Stimulated activated CD4-positive, alpha-beta T cell treated with anti-CD3 and anti-CD28 coated beads, Interleukin-1b, Interleukin-23, amount 100 ng/mL, for 4 hours (primary cell): ENCODE measurements at places on chromosomes 5 and 9.

DNA sequence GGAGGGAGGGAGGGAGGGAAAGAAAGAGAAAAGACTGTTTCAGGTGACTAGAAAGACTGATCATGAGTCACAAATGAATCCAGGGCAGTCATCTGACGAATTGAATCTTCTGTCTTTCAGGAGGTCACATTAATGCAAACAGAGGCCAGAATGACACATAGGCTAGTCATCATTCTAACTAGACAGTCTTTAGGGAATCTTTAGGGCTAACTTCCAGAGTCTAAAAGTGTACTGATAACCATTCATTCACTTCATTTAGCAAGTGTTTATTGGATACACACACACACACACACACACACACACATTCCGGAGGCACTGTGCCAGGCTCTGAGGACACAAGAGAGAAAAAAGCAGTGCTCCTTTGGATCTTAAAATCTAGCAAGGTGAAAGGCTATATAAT, 156.7 kb downstream of the EBF1 start:
- DNase-seq = no peak

DNA sequence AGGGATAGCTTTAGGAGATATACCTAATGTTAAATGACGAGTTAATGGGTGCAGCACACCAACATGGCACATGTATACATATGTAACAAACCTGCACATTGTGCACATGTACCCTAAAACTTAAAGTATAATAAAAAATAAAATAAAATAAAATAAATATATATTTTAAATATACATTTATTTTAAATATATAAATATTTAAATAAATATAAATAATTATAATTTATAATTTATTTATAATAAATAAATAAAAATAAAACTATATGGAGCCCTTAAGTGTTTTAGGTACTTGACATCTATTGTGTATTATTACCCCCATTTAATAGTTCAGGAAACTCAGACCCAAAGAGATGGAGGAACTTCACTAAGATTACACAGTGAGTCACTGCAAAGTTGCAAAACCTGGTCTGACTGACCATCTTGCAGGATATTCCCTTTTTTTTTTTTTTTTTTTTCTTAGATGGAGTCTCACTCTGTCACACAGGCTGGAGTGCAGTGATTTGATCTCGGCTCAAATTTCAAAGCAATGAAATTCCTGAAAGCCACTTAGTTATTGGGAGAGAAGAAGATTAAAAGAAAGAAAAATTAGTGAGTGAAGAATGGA, 5.8 kb upstream of the C5orf52 start:
- no peak for DNase-seq

- DNase-seq = no peak
These were observed 247.5 kb downstream of the TMEM161B start for GRCh38 chr5:88021141-88021540.

GRCh38 chr5:94777056-94777880, 158.8 kb downstream of the SLF1 start:
- no peak for DNase-seq

GRCh38 chr9:77166193-77166592, 11.1 kb upstream of the VPS13A start:
- no peak for DNase-seq

GRCh38 chr5:178553517-178553916, 36.7 kb downstream of the COL23A1 start:
- no peak for DNase-seq

DNA sequence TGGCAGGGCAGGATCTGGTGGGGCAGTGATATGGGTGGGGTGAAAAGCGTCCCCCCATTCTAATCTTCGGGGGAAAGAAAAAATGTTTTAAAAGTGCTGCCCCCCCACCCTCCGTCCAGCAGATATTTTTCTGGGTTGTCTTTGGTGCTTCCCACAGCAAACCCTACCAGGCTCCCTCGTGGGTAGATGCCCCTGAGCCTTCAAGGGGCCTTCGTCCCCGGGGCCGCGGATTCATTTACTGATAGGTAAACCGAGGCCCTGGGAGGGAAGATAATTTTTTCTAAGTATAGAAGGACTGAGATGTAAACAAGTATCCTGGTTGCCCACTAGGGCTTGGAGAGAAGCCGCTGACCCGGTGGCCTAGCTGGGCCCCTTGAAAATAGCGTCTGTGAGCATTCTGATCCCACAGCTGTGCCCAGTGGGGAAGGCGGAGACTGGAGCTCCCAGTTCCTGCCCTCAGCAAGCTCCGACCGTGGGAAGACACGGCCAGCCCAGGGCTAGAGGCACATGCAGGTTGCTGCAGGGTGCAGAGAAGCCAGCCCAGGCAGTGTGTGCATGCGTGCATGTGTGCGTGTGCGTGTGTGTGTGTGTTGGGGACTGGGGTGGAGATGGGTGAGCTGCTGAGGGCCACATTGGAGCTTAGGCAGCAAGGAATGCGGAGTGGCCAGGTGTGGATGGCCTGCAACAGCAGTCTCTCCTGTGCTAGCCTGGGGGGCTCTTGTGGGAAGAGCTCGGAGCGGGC, 6.0 kb upstream of the RXRA start:
- no peak for DNase-seq

- no peak for DNase-seq
These were observed 82.3 kb downstream of the CRB2 start for GRCh38 chr9:123438321-123438720.

- DNase-seq = no peak
These were observed 106.7 kb upstream of the CPEB4 start for GRCh38 chr5:173781432-173781815.

DNA sequence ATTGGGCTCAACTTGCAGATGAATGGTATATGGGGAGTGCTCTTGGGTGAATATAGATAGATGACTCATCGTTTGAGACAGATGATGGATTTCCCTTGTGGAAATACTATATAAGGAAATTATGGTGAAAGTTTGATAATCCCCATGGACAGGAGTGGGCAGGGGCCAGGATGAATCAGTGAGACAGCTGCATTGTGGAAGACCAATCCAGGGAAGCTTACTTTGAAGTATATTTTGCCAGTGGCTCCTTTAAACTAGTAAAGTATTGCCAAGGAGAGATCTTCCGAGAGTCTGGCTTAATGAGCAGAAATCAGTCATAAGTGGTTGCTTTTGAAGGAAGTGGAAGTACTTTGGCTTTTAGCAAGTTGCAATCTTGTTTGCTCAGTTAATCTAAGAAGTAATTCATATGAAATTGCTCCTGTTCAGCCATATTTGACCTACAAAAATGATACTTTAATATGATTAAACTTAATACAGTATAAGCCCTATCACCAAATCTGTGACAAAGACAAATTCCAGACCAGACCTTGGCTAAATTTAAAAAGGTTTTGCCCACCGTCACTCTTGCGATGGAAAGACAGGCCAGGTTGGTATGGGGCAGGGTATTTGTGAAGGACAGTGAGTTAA, 9.3 kb upstream of the TNC start:
- DNase-seq = no peak

- DNase-seq = no peak
These were observed 268.9 kb downstream of the PIK3R1 start for GRCh38 chr5:68484307-68485068.

DNA sequence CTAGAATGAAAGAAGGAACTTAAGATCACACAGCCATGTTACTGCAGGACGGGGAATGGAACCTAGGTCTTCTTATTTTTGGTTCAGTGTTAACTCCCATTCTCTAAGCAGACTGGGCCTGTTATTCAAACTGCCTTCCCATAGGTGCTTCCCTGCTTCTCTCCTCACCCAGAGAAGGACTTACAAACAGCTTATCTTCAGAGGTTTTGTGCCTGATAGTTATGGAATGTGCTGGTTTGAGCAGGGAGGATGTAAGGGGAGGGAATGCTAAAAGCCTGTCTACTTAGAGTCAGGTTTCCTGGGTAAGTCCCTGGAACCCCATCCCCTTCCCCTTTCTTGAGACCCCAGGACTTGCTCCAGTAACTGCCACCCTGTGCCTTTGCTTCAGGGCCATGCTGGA, 4.2 kb upstream of the PSMD5 start:
- no peak for DNase-seq

DNA sequence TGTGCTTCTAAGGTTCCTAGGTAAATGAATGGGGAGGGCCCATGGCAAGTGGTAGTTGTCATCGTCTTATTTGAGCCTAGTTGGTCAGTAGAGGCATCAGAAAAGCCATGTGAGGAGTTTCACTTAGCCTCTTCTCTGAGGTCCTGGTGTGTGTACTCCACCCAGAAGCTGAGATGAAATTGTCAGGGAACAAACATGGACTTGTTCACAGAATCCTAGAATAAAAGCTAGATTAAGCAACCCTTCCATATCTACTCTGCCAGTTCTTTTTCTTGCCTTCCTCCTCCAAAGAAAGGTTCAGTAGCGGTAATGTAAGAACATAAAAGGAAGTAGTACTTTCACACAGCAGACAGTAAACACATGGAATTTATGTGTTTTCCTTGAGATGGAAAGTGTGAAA, 70.4 kb downstream of the ARHGAP26 start:
- no peak for DNase-seq

- no peak for DNase-seq
These were observed 56.1 kb upstream of the AFAP1L1 start for GRCh38 chr5:149215478-149216090.

DNA sequence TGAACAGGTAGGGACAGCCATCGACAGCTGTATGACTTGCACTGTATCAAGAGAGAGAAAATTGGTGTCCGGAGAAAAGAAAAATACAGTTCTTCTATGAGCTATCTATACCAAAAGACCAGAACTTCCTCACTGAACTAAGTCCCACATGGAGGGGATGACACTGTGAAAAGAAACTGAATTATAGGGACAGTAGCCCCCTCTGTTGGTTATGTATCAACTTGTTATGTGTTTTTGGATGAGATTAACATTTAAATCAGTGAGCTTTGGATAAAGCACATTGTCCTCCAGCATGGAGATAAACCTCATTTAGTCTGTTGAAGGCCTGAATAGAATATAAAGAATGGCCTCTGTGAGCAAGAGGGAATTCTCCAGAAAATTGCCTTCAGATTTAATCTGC, 176.6 kb upstream of the SH3GL2 start:
- DNase-seq = no peak

GRCh38 chr5:174692982-174693422, 31.4 kb upstream of the MSX2 start:
- no peak for DNase-seq

- DNase-seq = no peak
These were observed 98.2 kb downstream of the CSNK1G3 start for GRCh38 chr5:123610209-123610608.

DNA sequence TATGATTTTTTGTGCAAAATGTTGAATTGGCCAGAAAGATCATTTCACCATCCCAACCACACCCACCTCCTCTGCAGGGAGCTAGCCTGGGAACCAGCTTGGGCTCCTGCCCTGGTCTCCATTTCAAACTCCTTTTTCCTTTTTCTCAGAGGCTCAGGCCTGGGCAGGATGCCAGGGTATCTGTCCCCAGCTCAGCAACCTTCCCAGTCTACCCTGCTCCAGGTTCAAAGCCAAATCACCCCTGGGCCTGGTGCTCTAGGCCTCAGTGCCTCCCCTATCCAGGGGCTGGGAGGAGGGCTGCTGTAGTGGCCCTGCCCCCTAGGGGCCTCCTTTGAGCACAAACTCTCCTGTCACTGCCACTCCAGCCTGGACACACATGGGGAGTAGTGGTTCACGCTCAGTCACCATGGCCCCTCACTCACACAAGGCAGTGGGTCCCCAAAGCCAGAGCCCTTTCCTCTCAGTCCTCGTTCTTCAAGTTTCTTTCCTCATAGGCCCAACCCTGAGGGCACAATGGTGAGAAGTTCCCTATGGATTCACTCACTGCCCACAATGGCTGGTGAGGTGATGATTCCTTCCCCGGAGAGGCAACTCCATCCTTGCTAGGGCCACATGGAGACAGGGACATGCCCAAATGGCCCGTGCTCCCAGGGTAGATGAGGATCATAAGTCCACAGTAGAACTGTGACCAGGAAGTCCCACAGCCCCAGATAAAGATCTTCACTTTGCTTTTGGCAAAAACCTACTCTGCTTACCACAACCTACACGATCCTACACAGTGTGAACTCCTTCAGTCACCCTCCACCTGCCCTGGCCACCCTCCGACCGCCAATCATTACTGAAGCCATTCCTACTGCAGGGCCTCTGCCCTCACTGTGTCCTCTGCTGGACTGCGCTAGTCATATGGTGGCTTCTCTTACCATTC, 1.6 kb upstream of the ST6GALNAC4 start:
- no peak for DNase-seq

- DNase-seq = no peak
These were observed 34.9 kb upstream of the FGF1 start for GRCh38 chr5:142720641-142721271.

DNA sequence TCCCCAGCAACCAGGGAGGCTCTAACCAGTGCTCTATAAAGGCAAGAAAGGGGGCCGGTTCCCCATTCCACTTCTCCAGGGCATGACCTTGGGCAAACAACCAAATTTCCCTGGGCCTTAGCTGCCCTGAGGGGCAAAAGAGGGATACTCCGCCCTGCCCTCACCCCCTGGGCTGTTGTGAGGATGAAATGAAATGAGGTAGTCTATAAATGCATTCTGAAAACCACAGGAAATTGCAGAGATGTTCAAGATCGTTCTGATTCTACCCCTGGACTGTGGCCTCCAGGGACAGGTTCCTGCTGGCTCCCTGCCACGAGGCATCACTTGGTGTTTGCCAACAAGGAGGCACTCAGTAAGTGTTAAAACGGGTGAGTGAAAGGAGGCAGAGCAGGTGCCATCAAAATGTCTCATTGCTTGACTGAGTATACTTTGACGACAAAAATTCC, 5.7 kb downstream of the RAPGEF1 start:
- no peak for DNase-seq

GRCh38 chr9:125509476-125509875, 197.5 kb downstream of the MAPKAP1 start:
- DNase-seq = no peak

- no peak for DNase-seq
These were observed 121.4 kb upstream of the CACNA1B start for GRCh38 chr9:137756045-137756744.

GRCh38 chr5:100434815-100435214, 100.4 kb upstream of the FAM174A start:
- DNase-seq = no peak

DNA sequence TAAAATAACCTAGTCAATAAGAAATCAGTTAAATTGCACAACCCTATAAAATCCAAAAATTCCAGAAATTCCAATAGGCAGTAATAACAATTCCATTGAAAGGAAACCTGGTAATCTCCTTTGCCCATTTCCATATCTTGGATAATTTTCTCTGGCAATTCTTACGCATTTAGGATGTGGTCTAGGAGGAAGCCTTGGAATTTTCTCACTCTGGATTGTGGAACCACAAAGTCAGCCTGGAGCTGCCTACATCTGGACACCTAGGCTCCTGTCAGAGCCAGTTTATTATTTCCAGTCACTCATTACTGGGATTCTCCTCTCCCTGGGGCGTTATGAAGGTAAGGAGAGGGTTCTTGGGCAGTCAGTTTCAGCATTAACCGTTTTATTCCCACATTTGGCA, 40.3 kb upstream of the GNE start:
- no peak for DNase-seq

DNA sequence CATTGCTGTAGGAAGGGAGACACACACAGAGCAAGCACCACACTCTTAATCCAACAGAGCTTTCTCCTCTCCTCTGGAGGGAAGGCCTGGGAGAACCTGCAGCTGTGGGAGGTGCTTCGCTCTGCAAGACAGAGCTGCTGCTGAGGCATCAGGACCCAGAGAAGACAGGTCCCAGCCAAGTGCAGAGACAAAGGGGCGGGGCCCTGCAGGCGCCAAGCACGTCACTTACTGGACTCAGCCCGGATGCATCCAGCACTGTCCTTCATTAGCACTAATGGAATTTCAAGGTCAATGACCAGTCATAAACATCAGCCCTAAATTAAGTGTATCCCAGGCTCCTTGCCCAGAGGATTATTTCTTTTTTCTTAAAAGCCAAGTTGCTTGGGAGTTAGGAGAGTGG, 337.1 kb upstream of the PANK3 start:
- DNase-seq = no peak
